Activated T-cell treated with anti-CD3 and anti-CD28 coated beads, Interleukin-2, amount 50 U/mL, for 24 hours (primary cell): ENCODE measurements at places on chromosomes 3 and 15.

DNA sequence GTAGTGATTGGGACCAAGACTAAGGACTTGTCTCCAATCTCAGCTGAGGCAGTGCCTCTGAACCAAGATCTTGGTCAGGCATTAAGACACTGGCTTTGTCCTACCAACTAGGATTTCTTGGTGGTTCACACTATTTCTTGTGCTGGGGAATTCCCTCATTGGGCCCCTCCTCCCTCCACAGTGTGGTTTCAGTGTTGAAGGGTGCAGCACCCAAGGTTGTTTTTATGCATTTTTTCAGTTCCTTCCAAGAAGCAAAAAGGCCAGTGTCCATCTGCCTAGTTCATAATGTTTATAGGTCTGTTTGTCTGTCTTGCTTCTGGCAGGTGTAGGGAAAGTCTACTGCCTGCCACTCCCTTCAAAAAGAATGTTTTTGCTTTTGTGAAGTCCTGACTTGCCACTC is 10.6 kb upstream of the ITPKA start:
- DNase-seq: no peak

DNA sequence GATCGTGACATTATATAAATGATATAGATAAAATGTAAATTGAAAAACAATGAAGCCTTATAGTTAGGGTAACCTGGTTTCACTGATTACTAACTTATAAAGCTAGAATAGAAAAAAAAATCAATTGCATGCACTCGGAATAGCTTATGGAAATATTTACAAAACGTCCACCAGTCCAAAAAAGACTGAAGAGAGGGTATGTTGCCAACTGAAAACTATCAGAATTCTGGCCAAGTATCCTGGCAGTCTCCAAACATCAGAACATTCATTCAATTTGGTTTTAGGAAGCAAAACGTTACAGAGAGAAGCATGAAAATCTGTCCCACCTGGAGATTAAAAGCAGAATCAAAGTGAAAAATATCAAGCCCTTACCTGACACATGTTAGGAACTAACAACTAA is 892.4 kb downstream of the ROBO1 start:
- no peak for DNase-seq

GRCh38 chr3:52119099-52119498 is 35.1 kb downstream of the POC1A start:
- DNase-seq: no peak

- no peak for DNase-seq
These were observed 490.3 kb upstream of the EPHA6 start for GRCh38 chr3:96324087-96324486.

DNA sequence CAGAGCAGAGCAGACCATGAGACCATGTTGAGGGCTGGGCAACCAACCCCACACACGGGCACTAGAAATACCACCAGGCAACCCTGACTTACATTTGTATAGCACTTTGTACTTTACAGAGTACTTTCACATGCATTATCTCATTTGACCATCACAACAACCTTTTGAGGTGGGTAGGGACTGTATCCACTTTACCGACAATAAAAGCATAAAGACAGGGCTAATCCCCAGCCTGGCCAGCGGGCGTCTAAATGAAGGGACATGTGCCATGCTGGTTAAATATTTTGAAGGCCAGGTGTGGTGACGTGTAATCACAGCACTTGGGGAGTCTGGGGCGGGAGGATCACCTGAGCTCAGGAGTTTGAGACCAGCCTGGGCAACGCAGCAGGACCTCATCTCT is 23.6 kb downstream of the RASGRP1 start:
- no peak for DNase-seq

GRCh38 chr3:12615266-12615665 is 48.7 kb downstream of the RAF1 start:
- DNase-seq: no peak

DNA sequence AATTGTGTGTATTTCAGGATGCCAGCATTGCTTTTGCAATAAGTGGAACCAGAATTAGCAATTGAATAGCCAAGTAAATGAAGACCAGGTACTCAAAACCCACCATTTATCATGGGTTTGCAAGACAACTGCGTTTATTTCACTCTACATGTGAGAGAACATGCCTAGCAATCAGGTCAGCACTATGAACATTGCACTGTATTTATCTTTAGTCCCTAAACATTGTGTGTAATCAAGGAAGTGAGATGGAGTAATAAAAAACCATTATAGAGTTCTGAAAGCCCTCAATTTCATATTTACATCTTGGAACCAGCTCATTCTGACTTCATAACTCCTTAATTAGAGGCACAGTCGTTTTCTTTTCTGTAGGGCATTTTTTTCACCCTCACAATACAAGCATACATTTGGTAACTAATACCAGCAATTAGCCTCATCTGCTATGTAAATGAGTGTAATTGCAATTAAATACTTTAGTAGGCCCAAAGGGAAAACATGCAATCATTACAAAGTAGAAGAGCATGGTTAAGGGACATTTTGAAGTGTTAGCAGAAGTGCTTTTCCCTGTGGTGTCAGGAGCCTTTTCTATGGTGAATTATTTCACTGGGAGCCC is 153.1 kb upstream of the DPH6 start:
- no peak for DNase-seq

DNA sequence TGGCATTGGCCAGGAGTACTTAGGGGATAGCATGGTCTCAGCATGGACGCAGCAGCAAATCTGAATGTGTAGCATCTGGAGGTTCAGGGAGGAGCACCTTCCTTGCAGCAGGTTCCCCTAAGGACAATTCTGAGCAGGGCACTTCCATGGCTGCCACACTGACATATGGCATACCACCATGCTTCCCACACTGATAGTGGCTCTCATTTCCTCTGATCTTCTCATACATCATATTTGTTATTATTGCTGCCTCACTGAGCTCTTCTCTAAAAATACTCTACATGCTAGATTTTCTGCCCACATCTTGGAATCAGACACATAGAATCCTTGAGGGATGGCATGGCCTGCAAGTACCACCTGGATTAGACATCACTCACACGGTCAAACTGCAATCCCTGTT is 7.3 kb upstream of the MNS1 start:
- DNase-seq: no peak

DNA sequence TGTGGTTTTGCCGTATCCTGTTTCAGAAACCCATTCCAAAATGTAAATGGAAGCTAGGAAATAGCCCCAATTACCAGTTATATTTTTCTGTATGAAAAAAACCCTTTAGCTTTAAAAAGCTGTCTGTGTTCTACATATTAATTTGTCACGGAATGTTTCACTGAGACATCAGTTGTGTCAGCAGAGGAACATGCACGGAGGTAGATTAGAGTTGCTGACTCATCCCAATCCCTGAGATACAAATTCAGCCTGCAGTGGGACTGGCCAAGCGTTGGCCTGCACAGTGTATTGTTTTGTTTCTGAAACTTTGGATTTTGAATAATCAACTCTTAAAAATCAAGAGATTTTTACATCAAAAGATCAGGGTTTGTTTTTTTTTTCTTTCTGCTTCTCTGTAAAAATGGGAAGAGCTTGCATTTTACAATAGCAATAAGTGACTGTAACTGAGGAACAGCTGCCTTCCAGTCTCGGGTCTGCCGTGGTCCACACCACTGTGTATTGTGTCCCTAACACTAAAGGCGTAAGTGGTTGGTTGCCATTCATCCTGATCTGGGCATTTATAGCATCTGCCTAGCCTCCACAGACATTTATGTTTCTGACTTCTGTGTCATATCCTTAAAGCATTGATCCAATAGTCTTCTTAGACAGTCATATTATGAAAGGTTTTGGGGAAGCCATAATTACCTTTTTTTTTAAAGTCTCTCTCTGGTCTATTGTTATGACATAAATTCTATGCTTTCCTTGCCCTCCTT is 218.1 kb downstream of the ADAMTSL3 start:
- DNase-seq: no peak

- DNase-seq: no peak
These were observed 46.2 kb downstream of the OSBPL10 start for GRCh38 chr3:31934866-31935265.

DNA sequence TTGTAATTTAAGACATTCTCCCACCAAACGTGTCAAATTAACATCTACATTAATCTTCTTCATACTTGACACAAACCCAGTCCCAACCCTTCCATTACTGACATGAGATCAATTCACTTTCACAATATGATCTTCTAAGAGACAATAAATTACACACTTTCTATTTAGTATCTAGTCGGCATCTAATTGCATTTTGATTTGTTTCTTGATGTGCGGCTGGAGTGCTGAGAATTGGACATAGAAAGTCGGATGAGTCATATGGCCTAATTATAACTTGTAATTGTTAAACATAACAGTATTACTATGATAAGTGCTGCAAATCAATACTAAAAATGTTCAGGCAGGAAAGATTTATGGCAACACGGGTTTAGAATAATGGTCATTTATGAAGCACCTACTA is 78.4 kb upstream of the RORA start:
- no peak for DNase-seq

DNA sequence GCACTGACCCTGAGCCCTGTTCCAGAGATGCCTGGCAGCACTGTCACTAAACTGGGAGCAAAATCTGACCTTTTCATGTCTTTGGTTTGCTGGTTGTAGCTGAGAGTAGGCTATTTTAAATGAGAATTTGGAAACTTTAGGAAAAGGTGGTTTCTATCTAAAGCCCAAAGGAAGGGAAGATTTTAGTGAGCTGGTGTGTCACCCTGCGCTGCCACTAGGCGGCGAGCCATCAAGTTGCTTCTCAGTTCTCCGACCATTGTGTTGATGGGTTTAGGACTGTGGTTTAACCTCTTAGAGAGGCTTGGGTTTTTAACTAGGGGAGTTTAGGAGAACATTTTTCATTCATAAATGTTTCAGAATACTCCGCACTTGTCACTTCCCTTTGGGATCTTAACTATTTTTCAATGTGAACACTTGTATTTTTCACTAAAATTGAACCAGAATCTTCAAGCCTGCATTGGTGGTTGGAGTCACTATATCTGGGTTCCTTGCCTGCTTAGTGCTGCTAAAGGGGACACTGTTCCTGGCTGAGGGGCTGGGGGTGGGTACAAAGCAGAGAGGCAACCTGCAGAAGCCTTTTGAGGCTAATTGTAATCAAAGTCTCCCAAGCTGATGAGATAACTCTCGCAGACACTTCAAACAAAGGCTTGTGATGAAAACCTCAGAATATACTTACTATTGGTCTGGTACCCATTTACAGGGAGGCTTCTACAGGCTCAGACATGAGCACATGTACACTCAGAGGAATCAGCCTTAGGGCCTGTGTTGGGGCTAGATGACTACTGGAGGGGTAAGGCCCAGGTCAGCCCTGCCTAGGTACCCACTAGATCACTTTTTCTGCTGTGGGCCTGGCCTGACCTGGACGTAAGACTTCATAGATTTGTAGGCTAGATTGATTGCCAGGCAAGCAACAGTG is 16.8 kb downstream of the EXOSC7 start:
- DNase-seq: no peak

DNA sequence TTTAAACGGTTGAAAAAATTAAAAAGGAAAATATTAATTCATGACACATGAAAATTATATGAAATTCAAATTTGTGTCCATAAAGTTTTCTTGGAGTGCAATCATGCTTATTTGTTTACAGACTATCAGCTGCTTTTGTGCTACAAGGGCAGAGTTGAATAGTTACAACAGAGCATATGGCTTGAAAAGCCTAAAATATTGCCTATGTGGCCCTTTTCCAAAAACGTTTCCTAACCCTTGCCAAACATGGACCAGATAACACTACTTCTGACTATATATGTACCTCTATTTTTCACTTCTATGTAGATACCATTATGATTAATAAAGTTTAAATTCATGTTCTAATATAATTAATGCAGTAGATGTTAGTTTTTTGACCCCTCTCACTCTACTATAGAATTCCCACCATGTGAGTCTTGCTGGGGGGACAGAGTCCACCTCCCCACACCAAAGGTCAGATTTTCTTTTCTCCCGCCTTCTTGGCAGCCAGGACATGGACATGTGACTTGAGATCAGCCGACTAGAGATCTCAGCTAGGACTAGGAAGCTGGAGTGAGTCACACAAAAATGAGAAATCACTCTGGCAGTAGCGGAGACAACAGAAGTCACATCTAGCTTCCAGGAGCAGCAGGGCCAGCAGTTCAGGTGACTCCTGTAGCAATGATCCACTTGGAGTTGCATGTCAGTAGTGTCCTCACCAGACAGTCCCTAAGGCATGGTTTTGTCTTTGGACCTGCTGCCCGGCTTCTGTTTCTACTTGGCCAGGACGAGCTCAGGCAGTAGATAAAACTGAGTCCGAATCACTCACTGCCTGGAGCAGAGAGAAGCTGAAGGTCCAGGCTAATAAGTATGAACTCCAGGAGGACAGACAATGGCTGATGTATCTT is 22.4 kb downstream of the CIAO2A start:
- no peak for DNase-seq

- DNase-seq: no peak
These were observed 10.8 kb upstream of the MFSD1 start for GRCh38 chr3:158790901-158791589.

GRCh38 chr15:66101715-66102395 is 151.7 kb downstream of the MEGF11 start:
- no peak for DNase-seq

- no peak for DNase-seq
These were observed 72.0 kb upstream of the IQSEC1 start for GRCh38 chr3:13145131-13145825.
